ENCODE measurements at places on chromosomes 7 and 10.

DNA sequence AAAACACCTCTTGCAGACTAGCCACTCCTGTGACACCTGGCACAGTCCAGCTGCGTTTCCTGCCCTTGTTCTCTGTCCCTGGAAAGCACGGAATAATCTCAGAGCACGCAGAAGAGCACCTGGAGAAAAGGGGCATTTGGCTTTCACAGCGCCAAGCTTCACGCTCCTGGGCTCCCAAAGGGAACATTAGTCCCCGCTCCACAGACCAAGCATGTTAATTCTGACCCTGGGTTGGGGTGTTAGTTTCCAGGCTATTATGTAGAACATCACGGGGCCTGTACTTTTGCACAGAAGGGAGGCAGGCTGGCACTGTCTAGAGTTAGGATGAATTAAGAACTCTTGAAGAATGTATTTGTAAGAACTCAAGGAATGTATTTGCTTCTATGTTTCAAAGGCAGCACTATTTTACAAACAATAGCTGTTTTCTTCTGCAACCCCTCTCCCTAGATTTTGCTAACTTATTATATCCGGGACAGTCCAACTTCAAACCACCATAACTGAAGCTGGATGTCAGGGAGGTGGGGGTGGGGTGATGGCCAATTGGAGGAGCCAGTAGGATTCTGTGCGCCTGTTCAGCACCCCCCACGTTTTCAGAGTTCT, 62.2 kb upstream of the TRIM8 start:
- DNase-seq = no peak

DNA sequence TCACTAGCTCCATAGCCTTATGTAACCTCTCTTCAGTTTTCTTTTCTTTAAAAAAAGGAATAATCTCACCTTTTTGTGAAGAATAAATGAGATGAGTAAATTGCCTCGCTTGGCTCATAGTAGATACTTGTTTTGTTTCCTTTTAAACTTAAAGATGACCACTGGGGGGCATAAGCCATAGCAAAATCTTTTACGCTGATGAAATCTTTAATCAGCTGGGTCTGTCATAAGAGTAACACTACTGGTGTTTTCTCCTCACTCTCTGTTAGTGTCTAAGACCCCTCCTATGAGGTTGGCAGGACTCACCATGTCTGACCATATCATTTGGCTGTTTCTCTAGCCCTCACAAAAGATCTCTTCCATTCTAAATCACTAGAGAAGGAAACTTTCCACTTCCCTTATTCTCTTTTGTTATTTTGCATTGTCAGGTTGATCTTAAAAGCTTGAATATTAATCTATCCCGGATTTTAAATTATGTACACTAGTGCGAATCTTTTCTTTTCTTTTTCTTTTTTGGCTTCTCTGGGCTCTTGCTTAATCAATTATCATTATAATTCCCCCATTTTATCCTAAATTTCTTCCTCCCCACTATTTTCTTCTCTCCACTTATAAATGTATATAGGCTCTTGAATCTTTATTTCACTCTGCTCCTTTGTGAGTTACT, 12.5 kb downstream of the STAG3 start:
- DNase-seq = no peak

DNA sequence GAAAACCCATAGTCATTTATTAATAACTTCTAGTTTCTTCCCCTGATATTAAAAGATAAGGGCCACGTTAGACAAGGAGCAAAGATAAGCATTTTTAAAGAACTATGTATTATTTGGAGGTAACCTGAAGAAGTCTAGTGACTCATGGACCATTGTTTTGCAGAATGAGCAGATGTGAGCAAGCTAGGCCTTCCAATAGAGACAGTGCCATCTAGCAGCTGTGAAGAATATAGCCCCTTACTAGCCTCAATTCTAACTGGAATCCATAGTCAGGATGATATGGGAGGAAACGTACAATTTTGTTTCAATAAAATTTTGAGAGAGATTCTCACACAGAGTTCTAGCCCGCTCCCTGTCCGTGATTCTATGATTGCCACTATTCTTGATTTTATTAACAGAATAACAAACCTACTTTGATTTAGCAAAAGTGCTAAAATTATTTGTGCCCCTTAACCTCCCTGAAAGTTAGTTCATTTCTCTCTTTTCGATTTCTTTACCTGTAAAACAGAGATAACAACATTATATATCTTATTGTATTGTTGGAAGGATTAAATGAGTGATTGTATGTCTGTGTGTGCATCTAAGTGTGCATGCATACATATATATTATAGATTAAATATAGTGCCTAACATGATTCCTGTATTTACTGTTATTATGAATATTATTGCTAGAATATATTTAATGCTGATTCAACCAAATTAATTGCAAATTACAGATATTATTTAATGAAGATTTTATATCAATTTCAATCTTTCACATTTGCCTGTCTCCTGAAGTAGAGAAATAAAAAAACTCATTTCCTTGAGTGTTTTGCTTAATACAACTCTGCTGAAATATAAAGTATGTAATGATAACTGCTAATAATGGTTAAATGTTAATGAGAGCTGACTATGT, 22.7 kb downstream of the FAM237B start:
- no peak for DNase-seq

GRCh38 chr10:116079355-116079754, 193.7 kb downstream of the GFRA1 start:
- no peak for DNase-seq

DNA sequence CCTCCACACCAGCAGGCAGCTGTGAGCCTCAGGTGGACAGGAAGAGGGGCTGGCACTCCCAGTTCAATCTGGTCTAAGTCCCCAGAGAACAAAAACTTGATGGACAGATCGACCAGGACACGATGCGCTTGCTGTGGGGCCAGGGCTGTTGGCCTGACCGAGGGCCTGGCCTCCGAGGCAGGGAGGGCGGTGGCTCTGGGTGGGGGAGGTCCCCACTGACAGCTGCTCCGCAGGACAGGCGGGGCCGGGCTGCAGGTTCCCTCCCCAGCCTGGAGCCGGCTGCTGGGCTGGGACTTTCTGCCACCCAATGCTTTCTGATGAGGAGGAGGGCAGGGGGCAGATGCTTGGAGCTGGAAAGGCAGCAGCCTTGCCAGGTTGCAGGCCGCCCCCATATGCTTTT, 37.4 kb upstream of the ADGRA1 start:
- DNase-seq = no peak

All from GM18507 (cell line).